ENCODE measurements at places on chromosomes 3 and 15.

DNA sequence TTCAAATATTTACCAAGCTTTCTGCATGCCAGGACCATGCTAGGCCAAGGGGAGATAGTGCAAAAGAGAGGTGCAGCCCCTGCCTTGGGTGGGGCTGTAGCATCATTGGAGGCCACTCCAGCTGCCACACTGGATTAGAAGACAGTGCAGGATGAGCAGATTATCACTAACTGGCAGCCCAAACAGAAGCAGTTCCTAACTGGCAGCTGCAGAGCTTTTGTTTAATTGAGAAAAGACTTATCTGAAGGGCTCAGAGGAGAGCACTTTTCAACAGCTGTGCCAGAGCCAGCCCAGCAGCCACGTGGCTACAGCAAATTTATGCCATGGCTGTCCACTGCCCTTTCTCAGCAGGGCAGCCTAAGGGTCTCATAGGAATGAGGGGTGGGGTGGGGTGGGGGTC, 13.5 kb upstream of the ACSBG1 start:
- no peak for DNase-seq

DNA sequence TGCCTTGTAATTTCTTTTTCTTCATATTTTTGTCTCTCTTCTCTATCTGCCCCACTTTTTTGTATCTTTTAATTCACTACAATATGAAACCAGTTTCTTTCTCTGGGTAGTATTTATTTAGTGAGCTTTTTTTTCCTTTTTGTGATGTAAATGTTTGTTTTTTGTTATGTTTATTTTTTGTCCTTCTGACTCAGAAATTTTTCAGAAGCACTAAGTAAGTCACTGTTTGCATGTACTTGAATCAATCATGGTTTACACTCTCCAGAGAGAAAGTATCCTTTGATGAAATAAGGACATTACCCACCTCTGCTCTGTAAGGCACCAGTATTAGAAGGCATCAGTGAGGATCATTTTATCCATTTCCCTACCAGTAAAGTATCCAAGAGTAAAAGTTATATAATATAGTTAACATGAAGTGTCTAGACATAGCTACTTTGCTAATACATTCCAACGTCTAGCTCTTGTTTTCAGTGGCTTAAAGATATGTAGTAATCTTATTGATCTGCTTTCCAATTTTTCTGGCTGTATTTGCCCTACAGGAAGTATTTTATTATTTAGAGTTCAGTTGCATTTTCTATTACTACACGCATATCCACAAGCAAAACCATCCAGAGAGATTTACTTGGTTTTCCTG, 25.4 kb downstream of the FILIP1L start:
- DNase-seq: no peak

- no peak for DNase-seq
Observed at GRCh38 chr3:13425689-13426088, 5.6 kb upstream of the NUP210 start.

DNA sequence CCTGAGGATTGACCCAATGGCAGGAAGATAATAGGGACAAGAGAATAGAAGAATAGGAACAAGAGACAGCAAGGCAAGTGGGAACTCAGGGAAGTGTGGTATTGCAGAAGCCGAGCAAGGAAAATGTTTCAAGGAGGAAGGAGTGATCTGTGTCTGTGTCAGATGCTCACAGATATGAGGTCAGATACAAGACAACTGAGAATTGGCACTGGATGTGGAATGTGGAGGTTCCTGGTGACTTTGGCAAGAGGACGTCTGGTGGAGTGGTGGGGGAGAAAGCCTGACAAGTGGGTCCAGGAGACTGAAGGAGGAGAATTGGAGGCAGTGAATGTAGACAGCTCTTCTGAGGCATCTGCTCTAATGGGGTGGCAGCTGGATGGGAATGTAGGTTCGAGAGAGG, 24.1 kb downstream of the GYG1 start:
- DNase-seq: no peak

DNA sequence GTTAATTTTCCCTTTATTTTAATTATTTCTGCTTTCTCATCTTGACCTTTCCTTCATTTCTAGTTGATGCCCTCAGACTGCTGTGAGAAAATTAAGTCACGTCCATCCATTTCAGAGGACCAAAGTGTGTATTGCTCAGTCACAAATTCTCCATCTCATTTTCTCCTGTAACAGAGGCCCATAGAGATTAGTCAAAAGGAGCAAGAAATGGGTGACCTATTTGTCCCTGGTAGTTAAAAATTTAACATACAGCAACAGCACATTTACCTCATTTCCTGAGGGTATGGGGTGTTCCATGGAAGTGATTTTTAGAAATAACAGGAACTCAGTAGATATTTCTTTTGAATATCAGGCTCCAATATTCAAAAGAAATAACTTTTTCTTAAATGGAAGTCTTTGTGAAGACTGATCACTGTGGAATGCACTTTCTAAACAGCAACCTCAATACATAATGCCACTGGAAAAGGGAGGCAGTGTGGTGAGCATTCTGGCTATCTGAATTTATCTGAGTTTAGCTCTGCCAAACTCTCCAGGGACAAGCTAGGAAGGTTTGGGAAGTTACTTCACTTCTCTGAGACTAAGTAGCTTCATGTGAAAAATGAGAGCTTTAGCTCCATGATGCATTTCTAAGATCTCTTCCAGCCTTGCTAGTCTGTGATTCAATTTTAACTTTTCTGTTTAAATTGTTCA, 808.2 kb downstream of the SQOR start:
- DNase-seq: no peak

- no peak for DNase-seq
Observed at GRCh38 chr3:193945143-193945542, 190.8 kb upstream of the HES1 start.

GRCh38 chr3:100437721-100438622, 36.6 kb downstream of the LNP1 start:
- DNase-seq: no peak

GRCh38 chr15:68789091-68789490, 31.6 kb downstream of the ANP32A start:
- no peak for DNase-seq

DNA sequence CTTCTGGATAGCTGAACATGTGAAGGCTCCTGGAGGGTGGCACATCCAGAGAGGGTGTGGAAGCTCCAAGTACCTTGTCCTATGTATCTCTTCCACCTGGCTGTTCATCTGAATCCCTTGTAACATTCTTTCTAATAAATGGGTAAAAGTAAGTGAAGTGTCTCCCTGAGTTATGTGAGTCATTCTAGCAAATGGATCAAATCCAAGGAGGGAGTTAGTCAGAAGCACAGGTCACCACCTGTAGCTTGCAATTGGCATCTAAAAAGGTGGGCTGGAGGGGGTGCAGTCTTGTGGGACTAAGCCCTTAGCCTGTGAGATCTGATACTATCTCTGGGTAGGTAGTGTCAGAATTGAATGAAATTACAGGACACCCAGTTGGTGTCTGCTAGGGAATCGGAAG, 71.0 kb downstream of the WWTR1 start:
- DNase-seq: no peak

DNA sequence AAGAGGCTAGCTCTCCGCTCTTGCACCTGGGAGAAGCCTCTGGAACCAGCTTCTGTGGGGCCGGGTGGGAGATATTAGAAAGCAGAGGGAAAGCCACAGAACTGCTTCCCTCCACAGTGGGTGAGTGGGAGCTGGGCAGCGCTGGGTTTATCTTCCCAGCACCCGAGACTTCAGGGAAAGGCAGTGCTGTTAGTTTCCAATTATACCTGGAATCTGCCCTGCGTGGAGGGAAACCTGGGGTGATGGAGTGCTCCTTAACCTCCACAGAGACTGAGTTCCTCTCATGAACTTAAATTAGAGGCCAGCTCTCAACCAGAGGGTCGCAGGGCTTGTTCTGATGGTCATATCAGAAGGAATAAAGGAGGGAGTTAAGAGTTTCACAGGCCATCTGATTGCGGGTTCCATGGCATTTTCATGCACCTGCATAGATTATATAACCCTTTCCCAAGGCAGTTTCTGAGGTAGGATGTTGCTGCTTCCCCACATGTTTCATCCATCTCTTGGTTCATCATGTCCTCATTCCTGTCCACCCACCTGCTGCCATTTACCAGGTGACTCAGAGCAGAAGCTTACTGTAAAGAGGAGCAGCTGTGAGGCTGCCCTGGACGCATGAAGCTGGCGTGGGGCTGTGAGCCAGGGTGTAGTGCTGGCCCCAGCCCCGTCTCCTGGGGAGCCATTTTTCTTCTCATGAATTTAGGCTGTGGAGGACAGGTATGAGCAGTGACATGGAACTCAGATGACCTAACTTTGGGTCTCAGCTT, 42.5 kb downstream of the CA12 start:
- DNase-seq: no peak

- DNase-seq: no peak
Observed at GRCh38 chr3:48215876-48216275, 7.4 kb upstream of the CAMP start.

GRCh38 chr3:31465999-31466398, 66.7 kb upstream of the STT3B start:
- no peak for DNase-seq

DNA sequence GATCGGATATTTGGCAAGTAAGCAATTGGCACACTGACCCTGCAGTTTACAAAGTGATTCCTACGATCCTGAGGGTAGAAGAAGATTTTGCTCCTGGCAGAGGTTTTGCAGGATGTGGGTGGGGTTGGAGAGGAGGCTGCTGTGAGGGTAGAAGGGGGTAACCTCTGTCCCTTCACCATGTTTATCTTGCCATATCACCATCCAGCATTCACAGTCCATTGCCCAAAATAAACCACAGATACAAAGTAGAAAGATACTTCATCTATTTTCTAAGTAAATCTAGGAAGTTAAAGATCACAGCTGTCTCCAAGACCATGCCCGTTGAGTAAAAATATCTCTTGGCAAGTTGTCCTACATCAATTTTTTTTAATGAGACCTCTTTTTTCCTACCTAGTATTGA, 51.6 kb downstream of the LIPC start:
- no peak for DNase-seq

- no peak for DNase-seq
Observed at GRCh38 chr3:174505266-174505665, 353.9 kb upstream of the NAALADL2 start.

- DNase-seq: no peak
Observed at GRCh38 chr3:16665282-16665741, 60.1 kb upstream of the DAZL start.

DNA sequence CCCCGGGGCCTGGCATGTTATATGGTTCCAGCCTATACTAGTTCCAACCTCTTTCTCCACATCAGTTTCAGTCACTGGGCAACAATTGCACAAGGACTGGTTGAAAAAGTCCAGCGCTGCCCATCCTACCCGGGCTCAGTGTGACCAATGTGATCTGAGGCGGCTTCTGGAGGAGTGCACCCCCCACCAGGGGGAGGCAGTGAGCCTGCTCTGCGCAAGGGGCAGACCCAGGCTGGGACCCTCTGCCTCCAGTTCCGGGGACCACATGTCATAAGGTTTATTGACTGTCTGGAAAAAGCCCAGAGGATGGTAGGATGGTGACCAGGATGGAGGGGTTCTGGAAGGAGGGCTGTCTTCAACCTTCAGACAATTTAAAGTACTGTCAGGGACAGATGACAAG, 25.6 kb upstream of the NR2E3 start:
- DNase-seq: no peak

GRCh38 chr3:66693461-66694031, 192.7 kb upstream of the LRIG1 start:
- no peak for DNase-seq

DNA sequence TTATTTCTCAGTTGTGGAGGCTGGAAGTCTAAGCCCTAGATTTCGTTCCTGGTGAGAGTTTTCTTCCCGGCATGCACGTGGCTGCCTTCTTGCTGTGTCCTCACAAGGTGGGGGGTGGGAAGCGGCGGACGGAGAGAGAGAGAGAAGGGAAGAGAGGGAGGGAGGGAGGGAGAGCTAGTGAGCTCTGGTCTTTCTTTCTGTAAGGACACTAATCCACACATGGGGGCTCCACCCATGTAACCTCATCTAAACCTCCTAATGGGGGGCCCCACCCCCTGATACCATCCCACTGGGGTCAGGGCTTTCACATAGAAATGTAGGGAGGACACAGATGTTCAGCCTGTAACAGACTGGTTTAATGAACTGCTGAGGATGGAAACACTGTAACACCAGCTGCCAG, 7.3 kb downstream of the FBLN2 start:
- DNase-seq: no peak

- DNase-seq: no peak
Observed at GRCh38 chr15:77542491-77543001, 90.2 kb downstream of the LINGO1 start.

GRCh38 chr3:99972380-99973104, 141.8 kb downstream of the FILIP1L start:
- DNase-seq: no peak

GRCh38 chr15:88610701-88611231, 10.4 kb upstream of the AEN start:
- no peak for DNase-seq

DNA sequence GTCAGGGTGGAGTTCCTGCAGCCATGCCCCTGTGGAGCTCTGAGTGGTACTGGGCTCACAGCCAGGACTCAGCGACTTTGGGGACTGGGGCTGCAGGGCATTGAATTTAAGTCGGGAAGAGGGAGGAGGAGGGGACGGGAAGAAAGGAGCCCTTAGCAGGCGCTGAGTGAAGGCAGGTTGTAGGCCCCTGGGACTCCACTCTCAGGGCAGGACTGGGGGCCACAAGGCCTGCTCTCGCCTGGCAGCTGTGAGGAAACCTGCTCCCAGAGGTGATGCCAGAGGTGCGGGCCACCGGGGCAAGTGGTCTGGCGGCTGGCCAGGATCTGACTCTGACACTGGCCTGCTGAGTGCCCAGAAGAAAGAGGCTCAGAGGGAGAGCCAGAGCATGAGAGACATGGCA, 73.5 kb downstream of the EPHB3 start:
- DNase-seq: no peak

GRCh38 chr3:132083583-132084279, 48.9 kb upstream of the CPNE4 start:
- no peak for DNase-seq

- no peak for DNase-seq
Observed at GRCh38 chr15:100190675-100191074, 151.1 kb downstream of the ADAMTS17 start.

DNA sequence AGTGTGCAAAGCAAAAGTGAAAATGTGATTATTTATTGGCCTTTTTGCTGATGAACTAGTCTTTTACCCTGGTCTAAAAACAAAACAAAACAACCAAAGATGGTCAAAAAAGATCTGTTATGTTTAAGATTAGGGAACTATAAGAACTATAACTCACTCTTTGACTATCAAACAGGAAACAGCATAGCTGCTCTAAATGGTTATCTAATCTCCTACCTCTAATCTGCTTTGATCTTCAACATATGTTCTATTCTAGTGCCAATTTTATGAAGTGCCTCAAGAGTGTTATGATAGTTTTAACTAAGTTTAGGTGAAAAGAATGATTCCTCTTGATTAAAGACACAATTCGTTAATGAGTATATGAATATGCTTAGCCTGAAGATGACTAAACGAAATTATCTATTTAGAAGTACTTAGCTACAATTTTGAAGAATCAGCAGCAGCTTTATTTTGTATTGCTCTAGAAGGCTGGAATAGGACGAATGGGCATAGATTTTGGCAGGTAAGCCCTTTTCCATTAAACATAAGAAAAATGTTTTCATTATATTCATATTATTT, 46.0 kb downstream of the SETD2 start:
- no peak for DNase-seq

GRCh38 chr3:127296166-127296565, 8.3 kb upstream of the PRR20G start:
- DNase-seq: no peak

GRCh38 chr3:143827425-143827824, 20.8 kb downstream of the SLC9A9 start:
- DNase-seq: no peak
